ENCODE measurements at places on chromosomes 5 and 9.

GRCh38 chr9:81560851-81561732, 128.3 kb downstream of the TLE1 start:
- DNase-seq = no peak

- no peak for DNase-seq
Observed at GRCh38 chr5:55582256-55582655, 47.5 kb upstream of the PLPP1 start.

DNA sequence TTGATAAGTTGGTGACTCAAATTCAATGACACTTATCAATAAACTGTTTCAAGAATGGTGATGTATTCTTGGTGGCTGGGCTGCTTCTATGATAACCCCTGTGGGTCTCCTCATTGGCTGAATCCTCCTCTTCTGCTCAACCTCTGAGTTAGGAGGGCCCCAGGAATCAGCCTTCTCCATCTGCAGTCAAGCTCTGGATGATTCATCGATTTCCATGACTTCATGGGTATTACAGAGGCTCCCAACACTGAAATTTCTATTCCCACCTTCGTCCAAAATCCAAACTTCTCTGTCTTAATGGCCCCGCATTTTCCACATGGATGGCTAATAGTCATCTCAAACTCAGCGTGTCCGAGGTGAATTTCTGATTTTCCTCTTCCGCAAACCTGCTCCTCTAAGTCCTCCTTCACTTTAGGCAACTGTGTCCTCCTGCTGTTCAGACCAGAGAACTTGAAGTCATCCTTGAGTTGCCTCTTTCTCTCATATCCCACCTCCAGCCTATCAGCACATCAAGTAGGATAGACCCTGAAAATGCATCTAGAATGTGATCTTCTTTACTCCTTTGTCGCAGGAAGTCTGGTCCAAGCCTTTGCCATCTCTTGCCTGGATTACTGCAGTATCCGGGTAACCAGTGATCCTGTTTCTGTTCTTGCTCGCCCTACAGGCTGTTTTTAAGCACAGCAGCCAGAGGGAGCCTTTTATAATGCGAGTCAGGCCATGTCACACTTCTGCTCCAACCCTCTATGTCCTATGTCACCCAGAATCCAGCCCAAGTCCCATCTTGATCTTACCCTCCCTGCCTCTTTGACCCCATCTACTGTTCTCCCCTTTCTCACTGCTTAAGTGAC, 41.4 kb upstream of the IL7R start:
- peak; percentile 22 for DNase-seq

- peak; percentile 28 for DNase-seq
Observed at GRCh38 chr9:12503606-12504122, 189.5 kb upstream of the TYRP1 start.

- peak; percentile 47 for DNase-seq
Observed at GRCh38 chr9:35000535-35001284, 11.2 kb downstream of the DNAJB5 start.

DNA sequence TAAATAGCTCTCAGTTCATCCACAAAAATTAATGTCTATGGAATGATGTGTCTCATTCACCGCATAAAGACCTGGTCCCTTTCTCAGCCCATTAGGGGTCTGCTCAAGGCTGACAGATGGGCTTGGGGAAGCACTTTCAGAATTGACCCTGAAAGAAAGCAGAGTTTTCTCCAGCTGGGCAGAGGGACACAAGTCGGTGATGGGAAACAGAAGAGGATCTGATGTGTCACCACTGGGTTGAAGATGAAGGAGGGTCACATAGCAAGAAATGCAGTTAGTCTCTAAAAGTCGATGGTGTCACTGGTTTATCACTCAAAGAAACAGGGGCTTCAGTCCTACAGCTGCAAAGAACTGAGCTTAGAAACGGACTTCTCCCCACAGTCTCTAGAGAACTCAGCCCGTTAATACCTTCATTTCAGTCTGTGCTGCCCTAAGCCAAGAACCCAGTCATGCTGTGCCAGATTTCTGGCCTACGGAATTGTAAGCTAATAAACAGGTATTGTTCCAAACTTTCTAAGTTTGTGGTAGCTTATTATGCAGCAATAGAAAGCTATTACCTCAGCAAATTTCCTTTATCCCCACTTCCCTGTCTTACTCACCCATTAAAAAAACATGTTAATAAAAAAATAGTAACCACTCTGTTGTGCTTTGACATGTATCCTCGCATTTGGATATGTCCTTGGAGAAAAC, 64.6 kb downstream of the ADAMTS12 start:
- DNase-seq = no peak

DNA sequence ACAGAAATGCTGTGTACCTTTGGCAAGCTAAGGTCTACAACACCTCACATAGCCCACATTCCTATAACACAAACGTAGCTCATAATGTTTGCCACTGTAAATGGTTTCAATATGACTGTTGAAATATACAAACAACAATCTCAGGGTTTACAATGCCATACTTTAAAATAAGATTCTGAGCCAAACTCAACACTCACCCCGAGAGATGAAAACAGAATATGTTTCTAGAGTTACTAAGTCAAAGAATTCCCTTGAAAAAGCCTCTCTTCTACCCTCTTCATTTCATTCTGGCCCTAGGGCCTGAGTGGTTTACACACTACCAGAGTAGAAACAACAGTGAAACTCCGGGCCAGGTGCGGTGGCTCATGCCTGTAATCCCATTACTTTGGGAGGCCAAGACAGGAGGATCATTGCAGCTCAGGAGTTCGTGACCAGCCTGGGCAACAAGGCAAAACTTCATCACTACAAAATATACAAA, 72.6 kb downstream of the MYO10 start:
- no peak for DNase-seq

GRCh38 chr5:76345582-76345981, 57.5 kb upstream of the IQGAP2 start:
- no peak for DNase-seq

DNA sequence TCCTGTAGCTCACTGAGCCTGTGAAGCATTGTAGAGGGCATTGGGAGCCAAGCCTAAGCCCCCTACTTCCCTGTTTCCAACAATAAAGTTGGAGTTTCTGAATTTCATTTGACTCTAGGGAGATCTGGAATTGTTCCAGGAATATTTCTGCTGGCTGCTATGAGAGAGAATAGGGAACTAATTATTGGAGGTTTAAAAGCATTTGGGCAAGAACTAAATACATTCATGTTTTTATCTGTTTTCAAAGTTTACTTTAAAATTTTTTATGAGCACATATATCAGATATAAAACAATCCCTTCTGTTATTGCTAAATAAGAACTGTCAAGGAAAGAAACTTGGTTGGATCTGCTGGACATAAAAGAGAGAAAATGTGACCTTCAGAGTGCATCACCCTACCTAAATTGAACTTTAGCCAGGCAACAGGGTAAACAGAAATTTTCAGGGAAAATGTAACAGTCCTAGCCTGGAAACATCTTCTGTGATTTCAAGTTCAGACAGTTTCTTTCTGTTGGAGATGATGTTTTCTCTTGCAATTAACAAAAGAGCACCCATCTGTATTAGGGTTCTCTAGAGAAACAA, 19.3 kb upstream of the LECT2 start:
- no peak for DNase-seq

- DNase-seq = peak; percentile 17
Observed at GRCh38 chr5:39368116-39368515, 3.8 kb upstream of the C9 start.

DNA sequence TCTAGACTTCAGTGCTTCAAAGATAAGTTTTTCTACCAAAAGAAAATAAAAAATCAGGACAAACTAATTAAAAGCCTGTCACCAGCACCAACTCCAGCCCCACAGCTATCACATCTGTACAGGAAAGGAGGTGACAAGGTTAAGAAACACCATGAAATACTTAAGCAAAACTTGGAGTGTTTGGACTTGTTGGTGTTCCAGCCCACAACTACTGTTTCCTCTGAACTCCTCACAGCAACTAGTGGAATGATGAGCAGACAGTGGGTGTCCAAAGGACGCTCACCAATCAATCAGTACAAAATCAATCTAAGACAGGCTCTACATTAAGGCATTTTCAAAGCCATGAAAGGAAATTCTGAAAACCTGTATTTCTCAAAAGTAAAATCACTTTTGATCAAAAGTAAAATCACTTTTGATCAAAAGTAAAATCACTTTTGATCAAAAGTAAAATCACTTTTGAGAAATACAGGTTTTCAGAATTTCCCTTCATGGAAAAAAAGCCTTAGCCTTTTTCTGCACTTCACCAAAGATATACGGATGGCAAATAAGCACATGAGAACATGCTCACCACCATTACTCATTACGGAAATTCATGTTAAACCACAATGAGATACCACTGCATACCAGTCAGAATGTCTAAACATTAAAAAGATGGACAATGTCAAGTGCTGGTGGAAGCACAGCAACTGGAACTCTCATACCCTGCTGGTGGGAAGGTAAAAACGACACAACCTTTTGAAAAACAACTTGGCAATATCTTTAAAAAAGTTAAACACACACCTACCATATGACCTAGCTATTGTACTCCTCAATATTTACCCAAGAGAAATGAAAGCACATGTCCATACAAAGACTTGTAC, 79.7 kb downstream of the MED27 start:
- DNase-seq = peak; percentile 83

GRCh38 chr5:136892000-136892399, 526.7 kb upstream of the TRPC7 start:
- DNase-seq = no peak

DNA sequence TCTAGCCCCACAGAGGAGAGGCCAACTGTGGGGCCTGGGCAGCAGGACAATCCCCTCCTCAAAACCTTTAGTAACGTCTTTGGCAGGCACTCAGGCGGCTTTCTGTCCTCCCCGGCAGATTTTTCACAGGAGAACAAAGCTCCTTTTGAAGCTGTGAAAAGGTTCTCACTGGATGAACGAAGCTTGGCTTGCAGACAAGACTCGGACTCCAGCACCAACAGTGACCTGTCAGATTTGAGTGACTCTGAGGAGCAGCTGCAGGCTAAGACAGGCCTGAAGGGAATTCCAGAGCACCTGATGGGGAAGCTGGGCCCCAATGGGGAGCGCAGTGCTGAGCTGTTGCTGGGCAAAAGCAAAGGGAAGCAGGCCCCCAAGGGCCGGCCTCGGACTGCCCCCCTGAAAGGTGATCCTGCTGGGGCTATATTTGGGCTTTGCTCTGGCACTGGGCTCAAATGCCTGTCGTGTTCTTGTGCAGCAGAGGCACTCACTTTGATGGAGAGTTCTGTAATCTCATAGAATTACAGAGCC, 39.4 kb downstream of the KDM3B start:
- DNase-seq = no peak

DNA sequence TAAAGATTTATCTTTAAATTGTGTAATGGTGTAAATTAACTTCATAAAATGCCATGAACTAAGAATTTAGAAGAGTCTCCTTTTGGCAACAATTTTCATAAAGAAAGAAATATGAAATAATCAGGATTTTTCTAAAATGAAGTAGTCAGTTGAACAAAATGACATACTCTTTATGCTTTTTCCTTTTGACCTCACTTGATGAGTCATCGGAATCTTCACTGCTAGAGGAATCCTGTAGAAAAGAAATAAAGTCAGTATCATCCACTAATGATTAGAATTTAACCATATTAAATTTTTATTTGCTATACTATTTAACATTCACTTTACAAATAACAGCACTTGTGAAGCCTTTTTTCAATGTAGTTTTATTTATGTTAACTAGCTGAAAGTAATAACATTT, 26.1 kb downstream of the CHD1 start:
- DNase-seq = peak; percentile 50
